DND-41 (cell line): ENCODE measurements at places on chromosomes 7 and 10.

- no peak overlapping the region for H3K4me3 ChIP-seq
- no peak overlapping the region for H3K27ac ChIP-seq
- no peaks in the 10 kb centered on the region for H3K36me3 ChIP-seq
- H3K27me3 ChIP-seq, result no peaks in the 10 kb centered on the region
- no peaks in the 10 kb centered on the region for H3K4me1 ChIP-seq
- DNase-seq, result no peak
Measured at GRCh38 chr7:88885131-88885530, 89.6 kb upstream of the TEX47 start.

DNA sequence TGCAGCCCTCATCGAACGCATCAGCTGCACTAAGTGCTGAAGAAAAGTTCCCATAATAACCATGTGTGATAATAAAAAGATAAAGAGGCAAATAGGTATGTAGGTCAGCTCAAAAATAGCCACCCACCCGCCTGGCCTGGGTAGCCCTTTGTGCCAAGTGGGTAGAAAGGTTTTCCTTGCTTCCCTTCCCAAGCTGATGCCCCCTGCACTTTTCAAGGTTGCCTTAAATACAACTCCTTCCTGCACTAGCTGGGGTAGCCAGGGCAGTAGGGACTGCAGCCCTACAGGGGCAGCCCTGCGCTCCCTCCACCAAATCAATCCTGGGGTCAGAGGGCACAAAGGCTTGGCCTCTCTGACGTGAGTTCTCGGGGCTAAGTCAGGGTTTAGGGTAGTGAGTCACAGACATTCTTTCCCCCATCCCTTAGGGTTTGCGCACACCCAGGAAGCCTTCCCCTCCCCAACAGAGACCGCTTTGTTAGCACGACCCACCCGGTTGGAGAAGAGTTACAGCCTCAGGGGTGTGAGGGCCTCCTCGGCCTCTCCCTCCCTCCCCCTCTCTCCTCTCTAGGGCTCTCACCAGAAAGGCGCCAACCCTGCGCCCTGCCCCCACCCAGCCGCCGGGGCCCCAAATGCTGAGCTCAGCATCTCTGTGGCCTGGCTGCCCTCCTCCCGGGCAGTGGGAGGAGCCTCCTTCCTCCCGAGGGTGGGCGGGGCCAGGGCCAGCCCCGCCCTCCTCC is 13.3 kb upstream of the DDIT4 start:
- peaks cover 72% of the 10 kb centered on the region for H3K4me1 ChIP-seq
- no peaks in the 10 kb centered on the region for H3K27me3 ChIP-seq
- no peak for DNase-seq
- peak overlapping the region; percentile 0; the same call in 1 of the 2 replicates for H3K4me3 ChIP-seq
- H3K27ac ChIP-seq, result peak overlapping the region; percentile 90

DNA sequence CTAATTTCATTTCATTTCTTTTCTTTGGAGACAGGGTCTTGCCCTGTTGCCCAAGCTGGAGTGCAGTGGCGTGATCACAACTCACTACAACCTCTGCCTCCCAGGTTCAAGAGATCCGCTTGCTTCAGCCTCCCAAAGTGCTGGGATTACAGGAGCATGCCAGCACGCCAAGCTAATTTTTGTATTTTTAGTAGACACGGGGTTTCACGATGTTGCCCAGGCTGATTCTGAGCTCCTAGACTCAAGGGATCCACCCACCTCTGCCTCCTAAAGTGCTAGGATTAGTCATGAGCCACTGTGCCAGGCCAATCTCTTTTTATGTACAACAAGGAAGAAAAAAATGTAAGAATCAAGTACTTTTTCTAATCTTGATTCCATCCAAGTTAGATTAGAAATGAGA is 10.7 kb upstream of the KMT2E start:
- H3K27ac ChIP-seq, result peak overlapping the region; percentile 41
- peaks cover 58% of the 10 kb centered on the region for H3K4me1 ChIP-seq
- H3K36me3 ChIP-seq, result peaks cover 60% of the 10 kb centered on the region
- DNase-seq, result no peak

DNA sequence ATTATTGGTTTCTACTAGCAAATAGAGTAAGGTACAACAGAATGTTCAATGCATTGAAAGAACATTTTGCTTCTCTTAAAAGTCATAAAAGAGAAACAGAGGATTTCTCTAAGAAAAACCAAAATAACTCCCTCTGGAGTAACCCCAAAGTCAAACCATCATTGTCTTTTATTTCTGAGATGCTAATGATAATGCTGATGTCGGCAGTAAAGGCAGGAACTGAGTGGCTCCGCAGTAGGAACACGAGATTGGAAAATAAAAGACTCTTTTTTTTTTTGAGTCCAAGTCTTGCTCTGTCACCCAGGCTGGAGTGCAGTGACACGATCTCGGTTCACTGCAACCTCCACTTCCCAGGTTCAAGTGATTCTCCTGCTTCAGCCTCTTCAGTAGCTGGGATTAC is 2.7 kb upstream of the USP54 start:
- no peak for DNase-seq
- no peak overlapping the region for H3K27ac ChIP-seq
- no peaks in the 10 kb centered on the region for H3K27me3 ChIP-seq
- no peaks in the 10 kb centered on the region for H3K36me3 ChIP-seq

GRCh38 chr10:101704331-101704730 is 9.4 kb upstream of the FBXW4 start:
- peaks cover 2% of the 10 kb centered on the region for H3K27me3 ChIP-seq
- no peak for DNase-seq
- H3K27ac ChIP-seq, result no peak overlapping the region

DNA sequence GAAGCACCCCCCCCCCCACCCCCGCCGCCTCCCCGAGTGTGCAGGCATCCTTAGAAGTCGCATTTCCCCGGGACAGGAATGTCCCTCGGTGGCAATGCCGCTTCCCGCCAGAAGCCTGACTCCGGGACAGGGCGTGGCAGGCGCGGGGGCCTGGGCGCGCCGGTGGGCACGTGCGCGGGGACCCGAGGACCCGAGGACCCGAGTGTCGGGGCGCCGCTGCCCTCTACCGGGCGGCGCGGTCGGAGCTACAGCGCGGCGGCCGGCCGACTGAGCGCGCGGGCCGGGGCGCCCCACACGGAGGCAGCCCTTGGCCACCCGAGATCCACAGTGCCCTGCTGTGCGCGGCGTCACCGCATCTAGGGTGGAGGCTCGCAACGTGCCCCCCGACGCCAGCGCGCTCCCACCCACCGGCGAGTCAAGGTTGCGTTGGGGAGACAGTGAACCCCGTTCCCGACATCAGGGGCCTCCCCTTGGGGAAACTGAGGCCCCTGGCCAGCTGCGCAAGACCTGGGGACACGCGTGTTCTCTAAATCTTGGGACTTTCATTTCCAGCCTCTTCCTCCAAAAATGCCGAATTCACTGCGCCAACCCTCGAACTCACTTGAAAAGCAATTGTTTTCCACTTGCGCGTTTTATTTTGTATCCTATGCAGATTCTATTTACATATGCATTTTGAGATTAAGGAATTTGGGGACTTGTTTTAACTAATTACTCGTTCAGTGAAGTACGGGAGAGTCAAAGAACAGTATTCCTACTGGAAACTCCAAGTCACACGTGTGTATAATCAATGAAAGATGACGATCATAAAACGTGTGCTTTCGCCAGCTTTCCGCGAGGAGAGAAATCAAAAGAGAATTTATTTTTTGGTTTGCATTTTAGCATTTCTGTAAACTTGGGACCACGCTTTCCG is 3.1 kb upstream of the CUX1 start:
- H3K27ac ChIP-seq, result peak overlapping the region; percentile 75
- DNase-seq, result peak; percentile 71
- peak overlapping the region; percentile 18 for H3K4me3 ChIP-seq
- H3K4me1 ChIP-seq, result peaks cover 43% of the 10 kb centered on the region
- peaks cover 7% of the 10 kb centered on the region for H3K27me3 ChIP-seq
- peaks cover 3% of the 10 kb centered on the region for H3K36me3 ChIP-seq

GRCh38 chr7:27098578-27099451 is 3.0 kb upstream of the HOXA1 start:
- H3K4me1 ChIP-seq, result no peaks in the 10 kb centered on the region
- H3K36me3 ChIP-seq, result no peaks in the 10 kb centered on the region
- no peak for DNase-seq
- H3K27ac ChIP-seq, result no peak overlapping the region

GRCh38 chr7:31027161-31027965 is 24.7 kb upstream of the ADCYAP1R1 start:
- H3K36me3 ChIP-seq, result no peaks in the 10 kb centered on the region
- no peak overlapping the region for H3K27ac ChIP-seq
- H3K27me3 ChIP-seq, result peaks cover 11% of the 10 kb centered on the region
- peaks cover 7% of the 10 kb centered on the region; the same call in 1 of the 2 replicates for H3K4me1 ChIP-seq

DNA sequence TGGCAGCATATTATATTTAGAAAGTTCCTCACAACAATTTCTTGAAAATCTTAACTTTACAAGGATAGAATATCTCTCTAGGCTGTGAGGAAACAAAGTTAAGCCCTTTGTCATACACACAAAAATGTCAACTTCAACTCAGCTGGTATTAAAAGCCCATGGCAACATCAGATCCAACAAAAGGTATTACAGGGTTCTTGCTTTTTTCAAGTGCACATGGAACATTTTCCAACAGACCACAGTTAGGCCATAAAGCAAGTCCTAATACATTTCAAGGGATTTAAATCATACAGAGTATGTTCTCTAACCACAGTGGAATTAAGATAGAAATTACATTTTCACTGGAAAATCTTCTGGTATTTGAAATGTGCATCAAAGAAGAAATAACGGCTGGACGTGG is 71.9 kb upstream of the OIT3 start:
- no peaks in the 10 kb centered on the region for H3K27me3 ChIP-seq
- DNase-seq, result no peak
- no peak overlapping the region for H3K4me3 ChIP-seq

DNA sequence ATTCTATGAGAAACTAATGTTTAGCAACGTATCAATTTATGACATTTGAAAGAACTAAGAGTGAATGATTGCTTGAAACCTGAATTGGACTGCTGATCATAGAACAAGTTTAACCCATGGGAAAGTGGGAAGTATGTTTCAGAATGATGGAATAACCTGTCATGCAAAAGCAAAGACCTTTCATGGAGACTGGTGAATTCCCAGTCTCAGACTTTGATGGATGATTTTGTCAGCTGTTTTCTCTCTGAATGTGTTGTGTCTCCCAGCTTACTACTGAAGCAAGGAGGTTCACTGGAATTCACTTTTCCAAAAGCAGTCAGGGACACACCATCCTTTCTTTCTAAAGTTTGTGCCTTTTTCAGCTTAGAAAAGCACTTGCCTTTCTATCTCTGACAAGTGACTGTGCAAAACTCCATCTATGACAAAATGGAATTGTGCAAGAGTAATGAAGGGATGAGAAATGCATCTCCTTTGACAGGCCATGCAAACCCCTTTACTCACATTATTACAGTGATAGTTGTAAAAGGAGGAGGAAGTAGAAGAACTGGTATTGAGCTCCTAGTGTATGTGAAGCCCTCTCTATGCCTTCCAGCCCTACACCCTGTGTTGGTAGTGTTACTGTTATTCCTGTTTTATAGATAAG is 176.1 kb downstream of the PRKG1 start:
- no peak overlapping the region for H3K4me3 ChIP-seq
- no peaks in the 10 kb centered on the region for H3K36me3 ChIP-seq
- no peaks in the 10 kb centered on the region for H3K4me1 ChIP-seq
- H3K27ac ChIP-seq, result no peak overlapping the region
- H3K27me3 ChIP-seq, result no peaks in the 10 kb centered on the region
- DNase-seq, result no peak

DNA sequence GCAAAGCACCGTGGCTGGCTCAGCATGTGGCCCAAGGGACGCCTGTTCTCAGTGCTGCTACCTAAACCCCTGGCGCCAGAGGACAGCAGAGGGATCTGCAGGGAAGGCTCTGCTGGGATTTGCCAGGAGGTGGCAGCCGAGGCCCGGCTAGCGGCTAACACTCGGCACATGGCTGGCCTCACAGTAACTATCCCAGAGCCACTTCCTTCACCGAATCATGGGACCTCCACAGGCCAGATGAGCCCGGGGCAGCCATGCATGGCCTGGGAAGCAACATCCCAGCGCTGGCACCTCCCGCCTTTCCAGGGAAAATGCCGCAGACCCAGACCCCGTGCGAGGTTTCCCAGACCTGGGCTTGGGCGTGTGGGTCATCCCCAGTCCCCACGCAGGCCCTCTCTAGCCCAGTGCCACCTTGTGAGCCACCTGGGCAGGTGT is 36.4 kb downstream of the DPYSL4 start:
- no peaks in the 10 kb centered on the region for H3K4me1 ChIP-seq
- H3K4me3 ChIP-seq, result no peak overlapping the region
- no peak overlapping the region for H3K27ac ChIP-seq
- no peaks in the 10 kb centered on the region for H3K27me3 ChIP-seq
- DNase-seq, result peak; percentile 43

GRCh38 chr7:155104913-155105312 is 34.8 kb downstream of the HTR5A start:
- H3K27me3 ChIP-seq, result peaks cover 13% of the 10 kb centered on the region
- H3K27ac ChIP-seq, result no peak overlapping the region
- no peaks in the 10 kb centered on the region for H3K4me1 ChIP-seq
- no peak for DNase-seq
